ENCODE measurements at places on chromosomes 4 and X.

DNA sequence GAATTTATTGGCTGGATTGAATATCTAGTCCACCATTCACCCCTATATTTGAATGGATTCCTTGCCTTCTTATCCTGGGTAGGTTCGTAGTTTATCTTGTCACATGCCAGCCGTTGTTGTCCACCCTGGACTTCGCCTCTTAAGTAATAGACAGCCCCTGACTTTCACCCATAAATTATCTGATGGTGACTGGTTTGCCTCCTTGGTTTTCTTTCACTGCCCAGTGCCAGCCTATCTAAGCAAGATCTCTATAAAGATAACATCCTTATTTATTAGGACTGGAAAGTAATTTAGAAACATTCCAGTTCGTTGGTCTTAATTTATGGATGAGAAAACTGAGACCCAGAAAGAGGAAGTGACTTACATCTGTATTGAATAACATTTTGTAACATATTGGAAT lies 410.3 kb downstream of the RPA4 start:
- no peak for DNase-seq

DNA sequence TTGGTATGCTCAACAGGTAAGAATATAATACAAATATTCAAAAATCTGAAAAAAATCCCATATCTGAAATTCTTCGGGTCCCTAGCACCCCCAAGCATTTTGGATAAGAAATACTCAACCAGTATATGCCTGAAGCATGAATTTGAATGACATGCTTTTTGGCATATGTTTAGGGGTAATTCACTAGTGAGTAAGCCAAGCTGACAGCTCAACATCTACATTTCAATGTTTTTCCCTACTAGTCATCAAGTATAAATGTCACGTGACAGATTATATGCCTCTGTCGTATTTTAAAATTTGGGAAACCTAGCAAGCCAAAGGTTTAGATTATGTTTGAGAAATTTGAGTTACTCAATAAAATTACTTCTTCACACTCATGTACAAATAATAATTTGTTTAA lies 125.1 kb downstream of the FGF16 start:
- no peak for DNase-seq

GRCh38 chrX:39982948-39983347 lies 114.8 kb downstream of the BCOR start:
- DNase-seq: no peak

DNA sequence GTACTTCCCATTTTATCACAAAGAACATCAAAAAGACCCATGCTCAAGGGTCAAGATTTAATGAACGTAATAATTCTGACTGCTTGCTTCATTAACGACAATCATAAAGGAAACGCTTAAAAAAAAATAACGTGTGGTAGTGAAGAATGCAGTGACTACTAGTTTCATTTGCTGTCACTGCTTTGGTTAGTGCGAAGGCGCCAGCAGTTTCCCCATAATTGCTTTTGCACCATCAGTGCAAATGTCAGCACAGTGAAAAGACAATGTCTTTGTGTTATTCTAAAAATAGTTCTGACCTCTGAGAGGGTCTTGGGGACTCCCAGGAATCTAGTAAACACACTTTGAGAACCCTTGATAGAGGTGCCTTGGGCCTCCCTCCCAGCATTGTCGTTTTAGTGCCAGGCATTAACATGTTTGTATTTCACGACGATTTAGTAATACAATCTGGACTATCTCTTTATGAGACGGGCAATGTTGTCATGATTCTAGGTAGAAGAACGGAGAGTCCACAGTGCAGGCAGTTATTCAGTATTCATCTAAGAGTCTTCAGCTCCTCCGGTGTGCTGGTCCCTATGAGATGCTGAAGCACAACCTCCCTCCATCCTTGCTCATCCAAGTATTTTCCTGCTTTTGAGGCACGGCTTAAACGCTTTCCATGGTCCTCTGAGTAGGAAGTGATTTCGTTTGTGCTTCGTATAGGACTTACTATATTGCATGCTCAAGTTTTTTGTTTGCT lies 71.0 kb downstream of the AFF1 start:
- peak; percentile 34 for DNase-seq

- no peak for DNase-seq
Measured at GRCh38 chrX:121987835-121988234, 940.4 kb downstream of the GLUD2 start.

DNA sequence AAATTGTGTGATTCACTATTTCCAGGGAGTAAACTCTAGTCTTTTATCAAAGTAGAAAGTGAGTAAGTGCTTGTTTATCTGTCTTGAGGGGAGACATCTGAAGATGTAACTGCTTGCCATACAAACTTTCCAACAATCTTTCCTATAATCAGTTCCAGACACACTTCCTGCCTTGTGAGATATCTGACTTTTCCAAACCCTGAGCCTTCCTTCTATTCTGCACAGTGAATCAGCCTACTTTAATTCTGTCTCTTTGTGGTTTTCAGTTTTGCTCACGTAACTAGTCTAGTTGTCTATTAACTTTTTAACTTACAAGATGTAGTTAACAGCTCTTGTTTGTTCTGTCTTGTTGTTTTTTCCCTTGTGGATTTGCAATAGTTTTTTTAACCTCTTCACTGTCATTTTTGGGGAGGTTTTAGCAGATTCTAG lies 947.8 kb downstream of the C4orf33 start:
- no peak for DNase-seq

- no peak for DNase-seq
Measured at GRCh38 chr4:110639207-110640090, 16.6 kb upstream of the PITX2 start.

DNA sequence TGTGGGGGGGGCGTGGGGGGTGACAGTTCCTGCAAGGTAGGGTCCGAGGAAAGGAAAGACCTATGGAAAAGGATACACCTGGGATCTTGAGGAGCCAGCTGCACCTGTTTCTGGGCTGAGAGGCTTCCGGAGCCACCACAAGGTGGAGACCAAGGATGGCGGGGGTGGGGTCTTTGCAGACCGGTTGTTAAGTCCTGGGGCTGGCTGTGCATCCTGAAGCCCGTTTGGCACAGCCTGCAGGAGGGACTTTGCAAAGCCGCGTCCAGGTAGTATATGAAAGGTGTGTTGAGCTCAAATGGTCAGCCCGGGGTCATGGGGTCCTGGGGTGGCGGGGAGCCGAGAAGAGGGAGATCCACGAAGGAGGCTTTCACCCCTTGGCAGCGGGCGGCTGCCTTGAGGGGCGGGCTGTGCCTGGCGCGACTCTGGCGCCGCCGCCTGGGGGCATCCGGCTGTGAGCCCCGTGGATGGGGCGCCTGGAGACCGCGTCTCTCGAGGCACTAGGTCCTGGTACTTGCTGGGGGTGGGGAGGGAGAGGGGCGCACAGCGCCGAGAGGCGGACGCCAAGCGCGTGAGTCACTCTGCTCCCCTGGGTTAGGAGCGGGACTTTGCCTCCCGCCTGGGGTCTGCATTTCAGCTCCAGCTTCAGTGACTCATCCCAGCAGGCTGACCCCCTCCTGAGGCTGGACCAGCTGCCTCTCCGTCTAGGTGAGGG lies 58.2 kb upstream of the DYNLT3 start:
- DNase-seq: no peak

DNA sequence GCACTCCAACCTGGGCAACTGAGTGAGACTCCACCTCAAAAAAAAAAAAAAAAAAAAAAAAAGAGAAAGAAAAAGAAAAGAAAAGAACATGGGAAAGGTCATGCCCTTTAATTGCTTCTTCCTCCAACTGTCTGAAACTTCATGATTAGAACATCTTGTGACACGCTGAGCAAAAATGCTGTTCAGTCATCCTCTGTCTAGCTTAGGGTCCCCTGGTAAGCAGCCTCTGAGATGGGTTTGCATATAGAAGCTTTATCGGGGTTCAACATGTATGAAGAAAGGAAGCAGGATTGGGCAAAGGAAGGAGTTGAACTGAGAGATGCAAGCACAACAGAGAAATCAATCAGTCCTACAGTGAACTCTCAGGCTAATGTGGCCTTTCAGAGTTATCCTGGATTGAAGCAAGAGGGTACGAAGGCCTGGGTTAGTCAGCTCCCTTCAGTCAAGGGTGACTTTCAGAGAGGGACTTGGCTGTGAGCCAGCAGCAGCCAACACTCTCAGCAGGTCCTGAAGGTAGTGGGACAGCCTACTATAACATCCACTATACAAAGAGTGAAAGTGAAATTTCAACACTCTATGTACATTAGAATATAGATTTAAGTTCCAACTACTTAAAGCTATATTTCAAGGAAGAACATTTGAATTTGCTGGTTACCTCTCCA lies 11.4 kb downstream of the MAOB start:
- DNase-seq: no peak

DNA sequence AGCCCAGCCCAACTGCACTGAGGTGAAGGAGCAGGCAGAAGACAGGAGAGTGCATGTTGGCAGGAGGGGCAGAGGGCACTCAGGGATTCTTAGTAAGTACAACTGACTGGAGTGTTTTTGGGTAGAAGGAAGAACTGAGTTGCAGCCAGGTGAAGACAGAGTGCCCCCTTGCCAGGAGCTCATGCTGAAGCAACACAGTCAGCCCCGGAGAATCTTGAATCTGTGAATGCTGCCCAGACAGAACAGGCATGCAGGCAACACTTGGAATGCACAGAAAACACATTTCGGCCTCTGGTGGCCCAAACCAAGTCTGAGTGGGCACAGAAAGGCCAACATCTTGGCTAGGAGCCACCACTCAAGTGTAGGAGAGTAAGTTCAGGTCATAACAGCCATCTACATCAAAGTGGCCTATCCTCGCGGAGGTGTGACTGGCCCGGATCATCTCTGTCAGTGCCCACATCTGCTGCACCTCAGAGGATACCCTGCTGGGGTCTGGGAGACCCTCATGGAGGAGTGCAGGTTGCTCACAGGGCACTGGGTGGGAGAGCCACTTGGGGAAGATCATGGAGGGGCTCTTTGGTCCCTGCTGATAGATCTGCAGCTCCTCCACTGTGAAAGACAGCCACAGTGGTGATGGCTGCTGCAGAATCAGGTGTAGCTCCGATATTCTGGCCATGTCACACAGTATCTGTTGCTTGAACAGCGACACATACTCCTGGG lies 40.4 kb downstream of the USP11 start:
- no peak for DNase-seq

DNA sequence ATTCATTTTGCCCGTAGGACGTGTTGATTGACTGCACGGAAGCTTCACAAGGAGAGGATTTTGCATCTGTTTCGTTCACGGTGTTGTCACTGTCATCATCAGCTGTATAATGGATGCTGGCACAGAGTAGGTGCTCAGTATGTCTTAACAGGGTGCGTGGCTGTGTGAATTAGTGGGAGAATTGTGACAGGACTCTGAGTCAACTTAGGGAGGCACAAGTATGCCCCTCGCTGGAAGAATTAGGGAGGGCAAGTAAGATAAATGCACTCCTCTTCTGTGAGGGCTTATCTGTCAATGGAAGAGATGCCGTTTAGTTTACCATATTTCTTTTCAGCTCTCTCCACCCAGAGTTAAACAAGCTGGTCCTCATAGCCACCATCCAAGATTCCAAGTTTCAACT lies 107.2 kb downstream of the TRIML1 start:
- DNase-seq: no peak

DNA sequence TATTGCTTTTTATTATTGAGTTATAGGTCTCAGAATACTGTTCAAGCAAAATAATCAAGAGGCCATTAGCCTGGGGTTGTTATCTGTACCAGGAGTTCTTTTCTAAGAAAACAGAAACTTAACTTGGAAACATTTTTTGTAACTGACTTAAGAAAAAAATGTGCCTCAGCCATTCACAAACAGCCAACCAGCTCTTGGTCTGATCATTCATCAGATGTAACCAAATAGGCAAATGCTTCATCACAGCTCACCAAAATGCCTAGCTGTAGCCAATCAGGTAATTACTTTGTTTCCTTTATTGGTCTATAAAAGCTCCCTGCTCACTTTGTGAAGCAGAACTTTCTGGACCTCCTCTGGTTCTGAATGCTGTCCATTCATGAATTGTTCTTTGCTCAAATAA lies 387.7 kb downstream of the FAT4 start:
- DNase-seq: no peak

DNA sequence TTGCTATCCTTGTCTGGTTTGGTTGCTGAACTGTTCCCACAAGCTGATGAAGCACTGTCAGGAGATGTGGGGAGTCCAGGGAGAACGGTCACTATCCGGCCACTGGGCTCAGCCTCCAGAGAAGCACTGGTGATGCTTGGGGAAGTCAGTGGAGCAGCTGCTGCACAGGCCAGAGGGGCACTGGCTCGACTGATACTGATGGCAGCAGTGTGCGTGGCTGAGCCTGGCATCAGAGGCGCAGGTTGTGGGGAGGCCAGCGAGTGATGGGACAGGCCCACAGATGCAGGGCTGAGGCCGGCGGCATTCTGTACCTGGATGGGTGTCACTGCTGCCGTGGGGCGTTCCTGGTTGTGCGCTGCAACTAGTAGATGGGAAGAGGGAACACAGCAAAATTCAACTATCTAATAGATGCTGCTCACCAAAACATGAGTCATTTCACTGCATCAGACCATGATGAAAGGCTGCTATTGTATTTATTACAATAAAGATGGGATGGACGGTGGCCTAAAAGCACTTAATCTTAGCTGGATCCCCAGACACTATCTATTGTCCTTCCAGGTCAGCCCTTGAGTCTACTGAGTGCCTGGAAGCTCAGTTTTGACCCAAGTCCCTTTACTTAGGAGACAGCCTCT lies 106.3 kb upstream of the CBR4 start:
- no peak for DNase-seq

- no peak for DNase-seq
Measured at GRCh38 chr4:15405018-15405417, 22.8 kb upstream of the C1QTNF7 start.

- no peak for DNase-seq
Measured at GRCh38 chr4:127441571-127441970, 191.2 kb upstream of the INTU start.

GRCh38 chr4:147813973-147814372 lies 82.1 kb downstream of the ARHGAP10 start:
- DNase-seq: no peak

DNA sequence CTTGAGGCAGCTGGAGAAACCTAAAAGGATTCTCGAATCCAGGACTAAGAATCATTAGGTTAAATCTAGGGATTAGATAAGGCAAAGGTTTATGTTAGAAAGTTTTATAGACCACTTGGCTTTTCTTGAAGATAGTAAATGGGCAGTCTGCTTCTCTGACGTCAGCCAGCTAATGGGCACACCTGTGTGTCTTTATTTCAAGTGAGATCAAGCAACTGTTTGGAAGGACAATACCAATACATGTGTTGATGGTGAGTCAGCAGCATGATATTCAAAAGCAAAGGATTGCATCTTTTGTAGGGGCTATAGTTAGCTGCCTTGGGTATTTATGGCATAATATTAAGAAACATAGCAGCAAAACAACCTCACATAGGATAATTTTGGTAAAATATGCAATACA lies 46.5 kb upstream of the GRPR start:
- no peak for DNase-seq

DNA sequence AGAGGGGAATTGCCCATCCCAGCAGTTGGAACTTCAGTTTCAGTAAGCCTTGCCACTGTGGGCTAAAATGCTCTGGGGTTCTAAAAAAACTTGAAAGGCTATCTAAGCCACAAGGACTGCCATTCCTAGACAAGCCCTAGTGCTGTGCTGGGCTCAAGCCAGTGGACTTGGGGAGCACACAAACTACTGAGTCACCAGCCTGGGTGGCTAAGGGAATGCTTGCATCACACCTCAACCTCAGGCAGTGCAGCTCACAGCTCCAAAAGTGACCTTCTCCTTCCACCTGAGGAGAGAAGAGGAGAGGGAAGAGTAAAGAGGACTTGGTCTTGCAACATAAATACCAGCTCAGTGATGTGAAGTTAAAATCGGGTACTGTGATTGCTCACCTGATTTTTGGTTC lies 116.7 kb upstream of the GLRA2 start:
- DNase-seq: no peak

- DNase-seq: no peak
Measured at GRCh38 chr4:26375551-26375950, 54.7 kb downstream of the RBPJ start.

- DNase-seq: no peak
Measured at GRCh38 chr4:10577508-10578426, 106.8 kb downstream of the CLNK start.
